ENCODE measurements at places on chromosomes 1 and 21.
A peak's percentile ranks its signal among the peaks of the same experiment; 100 is the strongest.

GRCh38 chr21:44298301-44298700 lies 1.6 kb upstream of the PFKL start:
- DNase-seq, result no peak

GRCh38 chr1:156656806-156657740 lies 15.2 kb downstream of the BCAN start:
- DNase-seq, result peak; percentile 70

DNA sequence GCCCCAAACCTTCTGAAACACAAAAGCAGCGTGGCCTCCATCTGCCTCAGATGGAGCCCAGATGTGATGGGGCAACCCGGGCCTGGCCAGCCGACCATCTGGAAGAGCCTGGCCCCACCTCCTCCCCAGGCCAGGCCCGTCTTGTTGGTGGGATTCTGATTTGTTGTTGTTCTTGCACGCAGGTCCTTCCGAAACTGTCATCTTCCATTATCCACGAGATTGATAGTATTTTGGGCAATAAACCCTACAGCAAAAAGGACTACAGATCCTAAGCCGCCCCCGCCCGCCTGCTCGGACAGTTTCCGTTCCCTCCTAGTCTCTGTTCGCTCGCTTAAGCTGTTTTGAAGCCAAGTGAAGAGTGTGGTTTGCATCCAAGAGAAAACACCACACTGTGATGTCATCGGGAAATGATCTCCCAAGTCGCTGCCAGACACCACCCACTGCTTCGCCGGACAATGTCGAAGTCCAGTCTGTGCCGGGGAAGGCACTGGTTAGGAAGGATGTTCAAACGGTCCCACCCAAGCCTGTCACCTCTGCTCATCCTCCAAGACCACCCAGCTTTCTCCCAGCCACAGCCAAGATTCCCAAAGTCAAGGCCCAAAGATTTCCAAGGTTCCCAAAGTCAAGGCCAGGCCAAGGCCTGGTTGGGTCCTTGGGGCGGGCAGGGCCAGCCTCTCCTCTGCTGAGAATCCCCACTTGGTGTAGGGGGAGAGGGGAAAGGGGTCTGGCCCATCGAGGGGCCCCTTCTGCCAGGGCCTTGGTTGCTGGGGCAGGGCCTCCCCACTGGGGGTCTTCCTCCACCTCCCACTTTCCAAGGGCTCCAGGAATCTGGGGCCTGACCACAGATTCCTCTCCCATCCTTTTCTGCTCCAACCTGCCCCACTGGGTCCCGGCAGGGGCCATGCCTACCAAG lies 52.9 kb downstream of the KCNAB2 start:
- no peak for DNase-seq

DNA sequence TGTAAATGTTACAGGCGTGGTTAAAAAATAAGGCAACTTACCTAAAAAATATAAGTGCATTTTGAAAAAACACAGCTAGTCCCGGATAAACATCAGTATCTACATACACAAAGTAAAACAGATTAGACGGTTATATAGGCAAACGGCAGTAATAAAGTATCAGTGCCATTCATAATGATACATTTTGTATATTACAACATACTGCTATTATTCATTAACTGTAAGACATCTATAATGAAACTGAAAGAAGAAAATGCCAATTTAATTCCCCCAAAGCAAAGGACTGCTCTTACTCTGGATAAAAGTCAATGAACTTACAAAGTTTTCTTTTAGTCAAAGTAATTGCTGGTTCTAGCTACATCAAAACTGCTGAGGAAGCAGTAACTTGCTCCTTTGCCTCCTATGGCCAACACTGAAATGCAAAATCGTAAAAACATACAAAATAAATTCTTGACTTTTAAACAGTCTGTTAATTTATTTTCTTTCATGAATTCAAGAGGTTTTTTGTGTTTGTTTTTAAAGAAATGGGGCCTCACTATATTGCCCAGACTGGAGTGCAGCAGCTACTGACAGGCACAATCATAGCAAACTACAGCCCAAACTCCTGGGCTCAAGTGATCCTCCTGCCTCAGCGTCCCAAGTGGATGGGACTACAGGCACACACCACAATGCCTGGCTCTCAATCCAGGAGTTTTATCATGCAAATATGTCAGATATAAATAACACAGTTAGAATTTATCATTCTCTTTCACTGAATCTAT lies 23.9 kb downstream of the TMEM50B start:
- DNase-seq, result no peak

GRCh38 chr1:11804666-11805421 lies 920 bp downstream of the MTHFR start:
- no peak for DNase-seq

DNA sequence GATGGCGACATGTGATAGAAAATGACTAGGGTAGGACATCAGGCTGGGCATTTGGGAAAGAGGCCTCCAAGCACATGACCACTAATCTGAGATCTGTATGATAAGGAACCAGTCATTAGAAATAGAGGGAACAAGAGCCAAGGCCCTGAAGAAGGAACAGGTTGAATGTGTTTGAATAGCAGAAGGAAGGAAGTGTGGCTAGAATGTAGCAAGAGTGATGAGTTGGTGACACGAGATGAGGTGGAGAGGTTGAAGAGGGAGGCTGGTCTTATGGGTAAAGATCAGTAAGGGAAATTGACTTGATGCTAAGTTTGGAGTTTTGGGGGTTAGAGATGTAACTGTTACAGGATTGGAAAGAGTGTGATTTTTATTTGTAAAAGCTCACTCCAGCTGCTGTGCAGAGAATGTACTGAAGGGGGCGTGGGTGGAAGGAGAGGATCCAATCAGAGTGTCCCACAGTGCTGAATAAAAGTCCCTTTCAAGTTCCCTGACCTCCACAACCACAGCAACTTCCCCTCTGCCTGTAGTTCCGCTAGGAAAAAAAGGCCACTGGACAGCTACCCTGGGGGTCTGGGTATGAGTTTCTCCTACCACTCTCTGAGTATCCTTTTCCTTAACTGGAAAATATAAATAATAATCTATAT lies 295.0 kb downstream of the OMA1 start:
- no peak for DNase-seq

- DNase-seq, result no peak
These were observed 15.7 kb downstream of the FAAP20 start for GRCh38 chr1:2178875-2179274.

DNA sequence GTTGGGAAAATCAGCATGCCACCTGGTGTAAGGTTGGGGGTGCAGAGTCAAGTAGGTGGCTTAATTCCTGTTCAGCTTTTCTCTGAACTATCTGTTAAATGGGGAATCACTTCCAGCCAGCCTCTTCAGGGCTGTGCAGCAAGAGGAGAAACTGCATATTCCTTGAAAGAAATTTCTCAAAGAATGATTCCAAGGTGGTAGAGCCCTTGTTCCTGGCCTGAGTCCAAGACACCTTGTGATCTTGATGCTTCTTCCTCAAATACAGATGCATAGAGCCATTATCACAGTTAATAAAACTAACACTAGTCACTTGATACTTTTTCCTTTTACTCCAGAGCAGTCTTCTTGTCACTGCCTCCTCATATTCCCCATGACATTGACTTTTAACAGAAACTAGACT lies 5.2 kb downstream of the TXLNA start:
- no peak for DNase-seq

- no peak for DNase-seq
These were observed 1.0 kb downstream of the PLEKHG5 start for GRCh38 chr1:6490181-6491080.

DNA sequence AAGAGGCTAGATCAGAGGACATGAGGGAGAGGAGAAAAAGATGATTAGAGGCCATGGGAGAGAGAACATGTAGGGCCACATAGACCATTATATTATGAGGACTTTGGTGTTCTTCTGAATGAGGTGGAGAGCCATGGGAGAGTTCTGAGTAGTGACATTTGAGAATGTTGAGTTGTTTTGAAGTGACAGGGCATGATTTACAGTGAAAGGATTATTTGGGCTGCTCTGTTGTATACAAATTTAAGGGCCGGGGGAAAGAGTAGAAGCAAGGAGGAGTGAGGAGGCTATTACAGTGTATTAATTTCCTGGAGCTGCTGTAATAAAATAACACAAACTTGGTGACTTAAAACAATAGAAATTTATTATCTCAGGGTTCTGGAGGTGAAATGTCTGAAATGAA lies 102.5 kb upstream of the RGS4 start:
- no peak for DNase-seq

DNA sequence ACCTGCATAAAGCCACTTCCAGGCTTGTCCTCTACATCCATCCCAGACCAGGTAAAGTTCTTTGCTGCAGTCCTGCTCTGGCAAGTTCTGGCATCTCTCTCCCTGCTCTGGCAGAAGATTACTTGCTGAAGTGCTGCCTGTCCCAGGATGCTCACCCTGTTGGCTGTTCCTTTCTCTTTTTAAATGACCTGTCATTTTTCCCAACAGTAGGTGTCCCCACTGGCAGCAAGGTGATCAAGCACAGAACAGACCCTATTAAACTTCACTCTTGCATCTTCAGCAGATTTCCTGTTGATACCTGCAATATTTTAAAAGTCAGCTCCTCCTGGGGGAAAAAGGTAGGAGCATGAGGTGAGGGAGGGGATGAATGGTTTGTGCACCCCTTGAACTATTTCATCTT lies 332.6 kb downstream of the PBX1 start:
- DNase-seq, result no peak

DNA sequence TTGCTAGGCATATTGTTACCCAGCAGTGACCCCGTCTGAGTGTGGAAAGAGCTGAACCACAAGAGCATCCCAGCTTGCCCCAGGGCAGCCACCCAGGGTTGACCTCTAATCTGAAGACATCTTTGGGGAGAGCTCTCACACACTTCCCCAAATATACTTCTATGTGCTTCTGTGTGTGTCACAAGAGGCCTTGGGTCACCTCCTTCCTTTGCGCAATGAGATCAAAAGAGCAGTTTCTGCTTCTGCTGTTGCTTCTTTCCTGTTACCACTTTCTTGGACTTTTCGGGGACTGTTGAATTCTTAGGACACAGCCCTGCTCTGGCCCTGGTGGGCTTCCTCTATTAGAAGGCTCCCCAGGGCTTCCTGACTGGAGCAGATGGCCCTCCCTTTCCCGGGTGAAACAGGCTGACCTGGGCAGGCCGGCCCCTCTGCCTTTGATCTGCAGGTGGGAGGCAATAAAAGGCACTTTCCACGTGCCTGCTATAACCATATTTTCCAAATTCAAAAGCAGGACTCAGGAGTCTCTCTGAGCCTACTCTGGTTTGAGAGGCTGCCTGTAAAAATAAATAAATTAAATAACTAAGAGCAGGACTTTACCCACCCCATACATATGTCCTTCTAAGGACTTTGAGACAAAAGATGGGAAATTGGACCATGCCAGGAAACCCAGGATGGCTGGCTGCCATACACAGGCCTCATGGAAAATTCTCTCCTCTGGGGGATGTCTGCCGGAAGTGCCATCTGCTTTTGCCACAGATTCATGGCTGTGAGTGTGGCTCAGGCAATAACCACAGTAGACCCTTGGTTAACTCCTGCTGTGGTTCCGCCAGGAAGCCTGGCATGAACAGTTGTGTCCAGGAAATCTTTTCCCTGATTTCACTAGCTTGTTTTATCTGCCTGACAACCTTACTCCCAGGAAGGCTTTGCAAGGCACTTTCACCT lies 28.3 kb upstream of the RCSD1 start:
- no peak for DNase-seq

- no peak for DNase-seq
These were observed 9.9 kb downstream of the KCNJ15 start for GRCh38 chr21:38266732-38267131.

- no peak for DNase-seq
These were observed 165.0 kb downstream of the TRIM33 start for GRCh38 chr1:114345930-114346479.

DNA sequence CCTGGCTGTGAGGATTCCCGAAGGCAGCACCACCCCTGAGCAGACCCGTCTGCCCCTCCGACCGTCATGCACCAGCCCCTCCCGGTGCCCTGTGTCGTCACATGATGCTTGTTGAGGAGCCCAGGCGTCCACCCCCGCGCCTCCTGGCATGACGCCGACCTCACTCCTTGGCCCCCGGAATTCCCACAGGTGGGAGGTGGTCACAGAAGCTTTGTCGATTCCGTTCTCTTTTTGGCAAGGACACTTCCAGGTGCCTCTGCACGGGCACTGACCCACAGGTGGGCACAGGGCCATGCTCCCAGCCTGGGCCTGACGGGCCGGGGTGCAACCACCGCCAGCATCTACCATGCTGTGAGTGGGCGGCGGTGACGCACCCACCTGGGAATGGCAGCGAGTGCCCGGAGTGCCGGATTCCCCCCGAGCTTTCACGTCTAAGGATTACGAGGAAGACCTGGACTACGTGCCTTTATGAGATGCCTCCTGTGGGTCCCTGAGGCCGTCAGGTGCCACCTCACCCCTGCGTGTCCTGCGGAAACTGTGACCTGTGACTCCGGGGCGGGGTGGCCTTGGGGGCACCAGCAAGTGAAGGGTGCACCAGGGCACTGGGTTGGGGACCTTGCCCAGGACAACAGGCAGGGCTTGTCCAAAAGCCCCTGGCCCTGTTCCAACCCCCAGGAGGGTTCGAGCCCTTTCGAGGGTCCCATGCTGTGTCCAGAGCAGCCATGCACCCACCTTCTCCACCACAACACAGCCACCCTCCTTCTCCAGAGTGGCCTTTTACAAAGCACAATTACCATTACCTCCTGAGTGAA lies 31.4 kb upstream of the COL6A1 start:
- DNase-seq, result no peak

GRCh38 chr1:77636864-77637263 lies 45.6 kb downstream of the ZZZ3 start:
- no peak for DNase-seq

DNA sequence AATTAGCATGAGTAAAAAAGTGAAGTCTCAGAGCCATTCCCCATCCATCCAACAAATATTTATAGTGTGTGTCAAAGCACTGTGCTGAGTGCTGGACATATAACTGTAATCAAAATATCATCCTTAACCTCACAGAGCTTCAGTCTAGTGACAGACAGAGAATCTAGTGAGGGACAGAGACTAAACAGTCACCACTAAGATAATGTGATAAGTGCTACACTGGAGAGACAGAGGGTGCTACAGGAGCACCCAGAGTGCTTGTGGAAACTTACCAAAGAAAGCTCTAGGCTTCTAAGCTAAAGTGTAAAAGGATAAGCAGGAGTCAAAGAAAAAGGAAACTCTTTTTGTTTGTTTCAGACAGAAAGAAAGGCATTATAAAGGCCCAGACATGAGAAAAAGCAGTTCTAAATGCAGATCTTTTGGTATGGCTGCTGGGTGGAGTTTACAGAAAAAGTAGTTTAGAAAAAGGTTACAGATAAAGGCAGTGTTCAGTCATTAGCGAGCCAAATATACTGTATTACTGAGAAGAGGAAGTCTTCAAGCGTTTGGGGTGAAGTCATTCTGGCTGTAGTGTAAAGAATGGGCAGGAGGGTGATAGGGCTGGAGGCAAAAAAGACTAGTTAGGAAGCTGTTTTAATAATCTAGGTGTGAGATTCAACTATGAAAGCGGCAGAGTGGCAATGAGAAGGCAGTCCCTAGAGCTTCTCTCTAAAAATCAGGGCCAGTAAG lies 83.8 kb downstream of the SCMH1 start:
- no peak for DNase-seq

GRCh38 chr1:221309723-221310122 lies 430.5 kb downstream of the HLX start:
- no peak for DNase-seq

GRCh38 chr1:211279340-211279739 lies 20.2 kb downstream of the RCOR3 start:
- no peak for DNase-seq

- DNase-seq, result no peak
These were observed 6.0 kb downstream of the DDX20 start for GRCh38 chr1:111761717-111762116.

GRCh38 chr21:39799178-39799577 lies 54.2 kb downstream of the IGSF5 start:
- no peak for DNase-seq

GRCh38 chr1:203559523-203559922 lies 65.6 kb downstream of the OPTC start:
- no peak for DNase-seq

GRCh38 chr1:231860221-231861088 lies 233.9 kb downstream of the DISC1 start:
- no peak for DNase-seq

Data from stimulated activated CD4-positive, alpha-beta T cell treated with anti-CD3 and anti-CD28 coated beads, Interleukin-1b, Interleukin-23, amount 100 ng/mL, for 1 hour (primary cell).